ENCODE measurements at places on chromosomes 2 and 18.

- DNase-seq = no peak
Observed at GRCh38 chr2:179613299-179613651, 248.1 kb downstream of the ZNF385B start.

DNA sequence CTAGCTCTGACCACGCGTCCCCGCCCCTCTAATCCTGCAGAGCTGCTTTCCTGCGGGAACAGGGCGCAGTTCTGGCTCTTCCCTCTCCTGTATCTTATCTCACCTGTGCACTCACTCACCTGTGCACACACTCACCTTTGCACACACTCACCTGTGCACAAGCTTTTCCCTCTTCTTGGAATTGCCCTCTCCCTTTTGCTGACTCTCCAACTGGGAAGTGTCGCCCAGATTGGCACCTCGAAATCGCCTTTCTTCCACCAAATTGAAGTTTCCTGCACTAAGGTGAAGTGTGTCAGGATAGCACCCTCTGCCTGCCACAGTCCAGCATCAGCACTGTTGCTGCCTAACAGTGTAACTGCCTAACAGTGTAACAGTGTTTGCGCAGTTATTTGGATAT lies 566 bp upstream of the CMPK2 start:
- DNase-seq = no peak

- no peak for DNase-seq
Observed at GRCh38 chr2:218717262-218717661, 6.6 kb downstream of the TTLL4 start.

- no peak for DNase-seq
Observed at GRCh38 chr2:226270285-226271058, 529.1 kb downstream of the IRS1 start.

DNA sequence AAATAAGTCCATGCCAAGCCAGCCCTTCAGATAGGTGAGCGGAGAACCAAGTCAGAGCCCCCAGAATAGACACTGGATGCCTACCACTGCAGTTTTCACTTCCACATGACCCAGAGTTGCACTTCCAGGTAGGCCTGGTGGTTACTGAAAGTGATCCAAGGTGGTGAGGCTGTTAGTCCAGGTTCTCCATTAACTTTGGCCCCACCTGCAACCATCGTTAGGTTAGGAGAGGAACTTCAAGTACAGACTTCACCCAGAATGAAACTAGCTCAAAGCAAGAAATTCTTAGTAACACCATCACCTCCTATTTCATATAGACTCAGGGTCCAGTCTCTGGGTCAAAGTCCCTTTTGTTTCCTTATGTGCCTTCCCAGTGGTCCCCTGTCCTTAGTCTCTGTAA lies 293.1 kb upstream of the ID2 start:
- no peak for DNase-seq

- DNase-seq = no peak
Observed at GRCh38 chr18:10330428-10330827, 124.0 kb upstream of the APCDD1 start.

Measured in suppressor macrophage treated with lipopolysaccharide for 1 hour (primary cell).